ENCODE measurements at places on chromosomes 11 and 22.

DNA sequence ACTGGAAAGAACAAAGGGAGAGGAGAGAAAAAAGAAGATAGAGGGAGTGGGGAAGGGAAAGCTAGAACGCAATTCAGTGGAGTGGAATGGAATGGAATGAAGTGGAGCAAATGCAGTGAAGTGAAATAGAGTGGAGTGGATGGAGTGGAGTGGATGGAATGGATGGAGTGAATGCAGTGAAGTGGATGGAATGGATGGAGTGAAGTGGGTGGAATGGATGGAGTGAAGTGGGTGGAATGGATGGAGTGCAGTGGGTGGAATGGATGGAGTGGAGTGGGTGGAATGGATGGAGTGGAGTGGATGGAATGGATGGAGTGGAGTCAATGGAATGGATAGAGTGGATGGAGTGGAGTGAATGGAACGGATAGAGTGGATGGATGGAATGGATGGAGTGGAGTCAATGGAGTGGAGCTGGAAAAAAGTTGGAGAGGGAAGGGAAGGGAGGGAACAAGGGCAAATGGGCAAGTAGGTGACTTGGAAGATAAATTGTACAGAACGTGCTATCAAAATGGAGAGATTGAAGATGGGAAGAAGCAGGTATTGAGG, 13.9 kb downstream of the IFITM10 start:
- no peak for DNase-seq

GRCh38 chr11:120096369-120097191, 41.3 kb downstream of the TRIM29 start:
- no peak for DNase-seq

- no peak for DNase-seq
These were observed 72.5 kb downstream of the FBLN1 start for GRCh38 chr22:45575173-45575572.

DNA sequence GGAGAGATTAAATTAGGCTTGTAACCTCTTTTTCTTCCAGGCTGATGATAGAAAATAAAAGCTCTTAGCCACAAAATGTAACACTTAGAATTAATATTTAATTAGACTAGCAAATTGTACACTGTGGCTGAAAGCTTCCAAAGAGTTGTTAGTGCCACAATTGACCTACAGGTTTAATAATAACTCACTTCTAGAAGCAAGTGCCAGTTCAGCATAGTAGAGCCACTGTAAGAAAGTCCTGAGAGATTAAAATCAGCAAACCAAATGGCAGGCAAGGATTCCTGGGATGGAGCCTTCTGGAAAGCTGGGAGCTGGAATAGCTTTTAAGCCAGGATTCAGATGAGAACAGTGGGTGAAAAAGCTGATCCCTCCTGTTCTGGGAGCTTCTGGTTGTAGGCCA, 131.0 kb downstream of the ELP4 start:
- no peak for DNase-seq

DNA sequence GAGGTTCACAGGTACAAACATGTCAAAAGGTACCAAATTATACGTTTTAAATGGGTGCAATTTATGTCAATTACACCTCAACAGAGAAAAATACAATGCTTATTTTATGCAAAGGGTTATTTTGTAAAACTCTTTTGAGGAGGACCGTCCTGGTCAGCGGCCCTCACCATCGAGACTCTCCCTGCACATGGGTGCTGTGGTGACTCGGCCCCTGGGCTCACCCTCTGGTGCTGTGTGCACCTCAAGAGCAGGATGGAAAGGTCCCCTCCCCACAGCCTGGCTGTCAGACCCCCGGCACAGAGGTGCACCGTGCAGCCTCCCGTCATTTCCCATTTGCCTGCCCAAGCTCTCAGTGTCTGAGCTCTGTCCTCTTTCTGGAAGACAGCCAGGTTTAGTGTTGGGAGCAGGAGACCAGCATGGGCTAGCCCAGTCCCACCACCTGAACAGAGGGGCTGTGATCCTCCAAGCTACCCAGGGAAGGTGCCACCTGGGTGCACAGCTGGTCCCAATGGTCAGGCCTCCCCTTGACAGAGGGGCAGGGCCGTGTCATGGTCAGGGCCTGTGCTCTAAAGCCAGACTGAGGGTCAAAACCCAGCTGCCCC, 41.8 kb upstream of the PRODH start:
- DNase-seq = no peak

DNA sequence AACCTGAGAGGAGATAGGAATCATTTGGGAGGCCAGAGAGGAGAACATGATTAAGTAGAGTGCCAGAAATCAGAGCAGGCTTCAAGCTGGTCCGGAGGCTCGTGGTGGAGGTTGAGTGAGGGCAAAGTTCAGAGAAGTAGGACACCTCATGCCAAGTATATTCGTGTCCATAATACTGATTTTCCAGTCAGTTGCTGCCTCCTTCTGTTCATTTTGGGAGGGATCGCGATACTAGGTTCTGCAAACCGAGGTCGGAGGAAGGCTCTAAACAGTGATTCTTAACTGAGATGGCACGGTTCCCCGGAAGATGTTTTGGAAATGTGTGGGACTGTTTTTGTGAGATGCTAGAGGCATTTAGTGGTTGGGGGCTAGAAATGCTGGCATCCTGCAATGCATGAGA, 13.6 kb upstream of the CD3E start:
- peak; percentile 39 for DNase-seq

DNA sequence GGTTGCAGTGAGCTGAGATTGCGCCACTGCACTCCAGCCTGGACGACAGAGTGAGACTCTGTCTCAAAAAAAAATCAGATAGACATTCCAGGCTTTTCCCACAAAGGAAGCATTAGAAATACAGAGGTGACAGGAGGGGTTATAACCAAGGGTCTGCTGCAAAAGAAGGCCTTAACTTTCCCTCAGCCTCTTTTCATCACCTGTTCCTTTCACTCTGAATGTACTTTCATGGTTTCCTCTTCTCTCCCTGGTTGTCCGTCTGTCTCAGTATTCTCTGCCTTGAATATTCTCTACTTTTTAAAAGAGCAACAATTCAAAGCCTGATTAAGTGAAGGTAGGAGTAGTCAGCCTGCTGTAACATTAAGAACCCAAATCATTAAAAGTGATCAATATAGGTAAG, 50.2 kb downstream of the CELF1 start:
- DNase-seq = no peak

GRCh38 chr11:14956111-14956510, 16.0 kb downstream of the CALCA start:
- no peak for DNase-seq

DNA sequence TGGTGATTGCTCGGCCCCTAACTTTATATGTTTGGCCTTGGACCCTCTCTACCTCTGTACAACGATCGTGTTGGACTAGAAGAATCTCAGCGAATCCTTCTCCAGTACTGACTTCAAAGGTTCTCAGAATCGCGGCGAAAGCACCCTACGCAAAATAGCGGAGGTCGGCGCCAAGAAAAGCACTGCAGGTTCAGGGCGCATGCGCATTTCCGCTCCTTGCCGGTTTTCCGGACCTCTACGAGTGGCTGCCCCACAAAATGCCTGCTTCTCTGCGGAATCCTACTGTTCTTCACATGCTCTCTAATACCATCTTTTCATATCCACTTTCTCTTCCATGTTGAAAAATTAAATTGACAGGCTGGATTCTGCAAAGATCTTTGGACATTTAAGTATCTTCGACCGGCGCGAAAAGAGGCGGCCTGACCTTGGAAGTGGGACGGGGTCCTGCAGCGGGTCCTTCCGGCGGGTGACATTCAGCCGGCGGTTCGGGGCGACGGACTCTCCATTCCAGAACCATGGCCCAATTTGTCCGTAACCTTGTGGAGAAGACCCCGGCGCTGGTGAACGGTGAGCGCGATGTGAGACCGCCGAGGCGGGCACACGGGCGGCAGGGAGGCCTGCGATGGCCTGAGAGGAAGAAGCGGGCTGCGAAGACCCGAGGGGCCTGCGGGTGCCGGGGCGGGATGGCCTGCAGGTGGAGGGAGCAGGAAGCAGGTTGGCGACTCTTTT, at the start of gene ATP5MG:
ATP5MG (plus strand) TSS at position 456 of the 729 bp plus-strand sequence; CDS start at position 516, 60 bp downstream.
- DNase-seq = peak; percentile 92

DNA sequence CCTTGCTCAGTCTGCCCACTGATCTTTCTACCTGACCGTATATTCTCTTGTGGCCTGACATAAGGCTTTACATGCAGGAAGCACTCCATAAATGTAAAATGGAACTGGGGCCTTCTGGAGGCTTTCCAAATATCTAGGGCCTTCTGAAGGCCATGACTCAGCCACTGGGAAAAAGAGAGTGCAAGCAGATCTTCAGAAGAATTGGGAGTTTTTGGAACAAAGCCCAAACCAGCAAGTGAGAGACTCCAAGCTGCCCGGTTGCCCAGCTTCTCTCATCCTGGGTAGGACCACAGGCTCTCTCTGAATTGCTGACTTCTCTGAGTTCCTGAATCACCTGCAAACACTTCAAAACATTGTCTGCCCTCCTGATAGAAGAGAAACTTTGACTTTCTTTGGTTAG, 107.9 kb upstream of the BMAL1 start:
- no peak for DNase-seq

- DNase-seq = peak; percentile 19
These were observed 6.6 kb upstream of the ARAP1 start for GRCh38 chr11:72758690-72759389.

DNA sequence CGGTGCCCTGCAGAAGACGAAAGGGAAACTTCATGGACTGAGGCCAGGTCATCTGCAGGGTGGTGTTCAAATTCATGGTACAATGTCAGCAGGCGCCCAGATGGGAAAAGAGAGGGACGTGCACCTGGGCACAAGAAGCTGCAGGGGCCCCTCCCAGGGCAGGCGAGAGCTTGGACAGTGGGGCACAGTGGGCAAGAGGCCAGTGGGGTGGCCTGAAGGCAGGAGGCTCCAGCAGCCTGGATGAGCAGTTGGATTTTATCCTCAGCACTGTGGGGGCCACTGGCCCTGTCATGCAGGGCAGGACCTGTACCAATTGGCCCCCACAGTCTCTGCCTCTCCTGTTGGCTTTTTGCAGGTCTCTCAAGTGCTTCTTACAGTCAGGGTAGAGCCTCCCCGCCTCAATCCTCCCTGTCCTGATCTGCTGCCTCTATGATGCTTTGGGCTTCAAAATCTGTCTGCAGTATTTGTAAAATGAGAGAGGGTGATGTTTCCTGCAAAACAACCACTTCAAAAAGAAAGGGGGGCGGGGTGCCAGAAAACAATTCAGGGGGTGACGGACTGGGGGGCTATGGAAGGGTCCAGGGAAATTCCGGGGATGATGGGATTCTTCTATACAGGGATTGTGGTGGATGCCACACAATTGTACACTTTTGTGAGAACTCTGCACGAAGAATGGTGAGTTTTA, 1.7 kb upstream of the BID start:
- no peak for DNase-seq

GRCh38 chr11:27120211-27120610, 79.6 kb downstream of the BBOX1 start:
- DNase-seq = no peak

DNA sequence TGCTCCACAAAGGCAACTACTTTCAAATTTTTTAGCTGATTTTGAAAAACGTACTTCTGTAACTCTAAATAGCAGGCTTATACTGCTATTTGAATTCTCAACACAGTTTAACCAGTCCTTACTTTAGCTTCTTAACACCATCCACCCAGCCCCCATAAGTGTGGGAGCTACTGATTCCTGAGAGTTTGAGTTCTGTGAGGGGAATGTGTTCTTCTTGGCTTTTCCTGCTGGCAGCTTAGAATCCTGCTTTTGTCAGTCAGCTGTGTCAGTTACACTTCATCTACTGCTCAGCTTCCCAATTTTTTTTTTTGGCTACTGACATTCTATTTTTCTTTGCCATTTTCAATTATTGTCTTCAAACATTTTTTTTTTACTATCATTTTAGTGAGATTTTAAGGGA, 440.4 kb downstream of the INSC start:
- DNase-seq = no peak

DNA sequence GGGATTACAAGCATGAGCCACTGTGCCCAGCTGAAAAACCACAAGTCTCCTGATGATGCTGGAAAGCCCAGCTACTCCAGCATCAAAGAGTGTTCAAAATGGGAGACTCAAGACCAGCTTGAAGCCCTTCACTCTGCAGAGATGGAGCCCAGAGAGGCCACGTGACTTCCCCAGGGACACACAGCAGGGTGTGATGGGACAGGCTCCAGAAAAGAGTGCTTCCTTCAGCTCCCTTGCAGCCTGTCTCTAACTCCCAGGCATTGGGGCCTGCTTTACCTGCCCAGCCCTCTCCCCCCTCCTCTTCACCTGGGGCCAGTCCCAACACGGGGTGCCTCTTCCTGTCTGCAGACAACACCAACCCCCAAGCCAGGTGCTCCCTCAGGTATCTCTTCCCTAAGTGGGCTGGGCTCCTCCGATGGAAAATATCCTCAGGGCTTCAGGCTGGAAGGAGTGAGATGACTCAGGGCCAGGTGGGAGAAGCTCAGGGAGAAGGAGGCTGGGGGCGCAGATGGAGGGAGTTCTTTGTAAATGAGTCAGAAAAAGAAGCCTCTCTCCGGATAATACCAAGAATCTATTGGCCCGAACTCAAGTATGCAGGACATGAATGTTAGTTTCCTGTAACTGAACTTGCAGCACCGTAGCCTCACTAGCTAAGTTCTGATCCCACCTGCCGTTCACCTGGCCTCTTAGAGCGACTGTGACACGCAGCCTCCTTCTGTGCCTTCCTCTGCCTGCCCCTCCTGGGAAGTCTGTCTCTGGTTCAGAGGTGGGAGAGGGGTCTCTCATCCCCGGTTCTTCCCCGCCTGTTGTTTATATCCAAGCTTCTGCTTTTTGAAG, 326.6 kb downstream of the MN1 start:
- no peak for DNase-seq

GRCh38 chr22:29040385-29041275, 21.0 kb downstream of the C22orf31 start:
- DNase-seq = peak; percentile 50

DNA sequence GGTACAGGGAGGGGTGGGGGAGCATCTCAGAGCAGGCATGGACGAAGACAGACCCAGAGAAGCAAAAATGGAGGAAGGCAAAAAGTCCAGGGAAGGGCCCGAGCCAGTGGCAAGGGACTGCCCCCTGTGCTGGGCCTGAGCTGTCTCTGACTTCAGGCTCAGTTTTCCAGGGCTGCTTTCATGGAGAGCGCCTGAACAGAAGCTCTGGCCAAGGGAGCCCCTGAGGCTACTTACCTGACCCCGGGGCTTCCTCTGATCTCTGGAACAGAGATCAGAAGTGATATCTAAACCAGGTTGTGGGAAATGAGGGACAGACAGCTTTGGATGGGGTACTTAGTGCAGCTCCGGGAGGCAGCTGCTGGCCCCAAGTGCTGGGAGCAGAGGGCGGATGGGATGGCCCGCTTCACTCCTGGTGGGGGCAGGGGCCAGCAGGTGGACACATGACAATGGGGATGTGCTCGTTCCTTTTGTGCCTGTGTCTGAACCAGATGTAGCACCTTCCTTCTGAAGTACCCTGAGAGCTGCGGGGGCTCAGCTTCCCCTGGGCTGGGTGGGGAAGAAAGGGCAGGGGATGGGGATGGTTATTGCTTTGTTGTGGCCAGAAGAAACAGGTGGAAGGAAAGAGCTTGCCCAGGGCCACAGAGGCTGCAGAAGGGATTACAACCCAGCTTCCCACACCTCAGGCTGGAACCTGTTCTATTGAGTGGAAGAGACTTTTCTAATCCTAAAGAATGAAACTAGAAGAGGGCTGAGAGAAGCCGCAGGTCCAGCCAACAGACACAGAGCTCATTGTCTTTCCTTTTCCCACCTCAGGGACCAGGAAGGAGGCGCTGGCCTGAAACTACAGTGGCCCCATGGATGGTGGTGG, 5.7 kb downstream of the LRRC10B start:
- no peak for DNase-seq

- no peak for DNase-seq
These were observed 28.1 kb downstream of the VSTM5 start for GRCh38 chr11:93822359-93822758.

- DNase-seq = no peak
These were observed 1.5 kb downstream of the HSPA8 start for GRCh38 chr11:123060277-123061000.

GRCh38 chr11:59463190-59463641, 6.5 kb downstream of the OR4D6 start:
- DNase-seq = no peak

Data from CD4-positive, alpha-beta T cell treated with Interferon gamma for 1 hour (primary cell).